ENCODE measurements at places on chromosomes 13 and 19. TPM values are rescaled to one million over a fixed set of nuclear protein-coding genes. Genes with fewer than 3 reads are reported as not detected.

GRCh38 chr19:4570916-4571304 lies 11.4 kb upstream of the SEMA6B start:
- DNase-seq, result no peak

- no peak for DNase-seq
Measured at GRCh38 chr19:40193587-40193849, 2.3 kb downstream of the MAP3K10 start.

GRCh38 chr19:28641395-28641794 lies 571.6 kb downstream of the UQCRFS1 start:
- DNase-seq, result no peak

GRCh38 chr19:46426035-46426505 lies 2.7 kb downstream of the PNMA8C start:
- no peak for DNase-seq

GRCh38 chr19:2306281-2306806 lies 1.6 kb downstream of the LINGO3 start:
- DNase-seq, result no peak

DNA sequence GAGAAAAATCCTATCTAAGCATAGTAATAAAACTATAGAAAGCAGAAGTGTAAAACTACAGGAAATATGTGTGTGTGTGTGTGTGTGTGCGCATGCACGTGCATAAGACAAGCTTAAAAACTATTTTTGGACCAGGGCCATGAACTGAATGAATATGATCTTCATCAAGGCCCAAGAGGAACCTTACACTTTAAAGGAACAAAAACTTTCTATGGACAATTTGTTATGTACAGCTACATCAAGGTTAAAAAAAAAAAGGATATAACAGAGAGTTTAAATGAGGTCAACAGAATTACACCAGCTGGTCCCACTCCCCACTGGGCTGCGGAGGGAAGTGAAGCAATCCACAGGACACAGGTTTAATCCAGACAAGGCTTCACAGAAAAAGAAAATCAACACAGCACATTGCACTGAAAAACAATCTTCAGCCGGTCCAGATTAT lies 151.1 kb downstream of the LHFPL6 start:
- DNase-seq, result peak; percentile 86

- no peak for DNase-seq
Measured at GRCh38 chr13:30105381-30105780, 202.0 kb downstream of the KATNAL1 start.

- DNase-seq, result peak; percentile 46
Measured at GRCh38 chr13:44470638-44471562, 97.3 kb downstream of the SERP2 start.

DNA sequence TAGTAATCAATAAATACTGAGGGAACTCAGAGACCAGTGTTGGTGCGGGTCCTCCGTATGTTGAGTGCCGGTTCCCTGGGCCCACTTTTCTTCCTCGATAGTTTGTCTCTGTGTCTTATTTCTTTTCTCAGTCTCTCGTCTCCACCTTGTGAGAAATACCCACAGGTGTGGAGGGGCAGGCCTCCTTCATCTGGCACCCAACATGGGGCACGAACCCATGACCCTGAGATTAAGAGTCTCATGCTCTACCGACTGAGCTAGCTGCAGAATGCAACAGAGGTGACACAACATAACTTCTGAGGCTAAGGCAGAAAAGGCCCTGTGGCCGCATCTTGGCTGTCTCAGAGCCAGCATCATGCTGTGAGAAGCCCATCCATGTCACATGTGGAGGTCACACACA lies 5.3 kb upstream of the ZNF613 start:
- DNase-seq, result no peak

GRCh38 chr13:91228940-91229339 lies 118.5 kb upstream of the MIR17HG start:
- no peak for DNase-seq

GRCh38 chr19:50551034-50551714 lies 17.1 kb downstream of the LRRC4B start:
- no peak for DNase-seq

DNA sequence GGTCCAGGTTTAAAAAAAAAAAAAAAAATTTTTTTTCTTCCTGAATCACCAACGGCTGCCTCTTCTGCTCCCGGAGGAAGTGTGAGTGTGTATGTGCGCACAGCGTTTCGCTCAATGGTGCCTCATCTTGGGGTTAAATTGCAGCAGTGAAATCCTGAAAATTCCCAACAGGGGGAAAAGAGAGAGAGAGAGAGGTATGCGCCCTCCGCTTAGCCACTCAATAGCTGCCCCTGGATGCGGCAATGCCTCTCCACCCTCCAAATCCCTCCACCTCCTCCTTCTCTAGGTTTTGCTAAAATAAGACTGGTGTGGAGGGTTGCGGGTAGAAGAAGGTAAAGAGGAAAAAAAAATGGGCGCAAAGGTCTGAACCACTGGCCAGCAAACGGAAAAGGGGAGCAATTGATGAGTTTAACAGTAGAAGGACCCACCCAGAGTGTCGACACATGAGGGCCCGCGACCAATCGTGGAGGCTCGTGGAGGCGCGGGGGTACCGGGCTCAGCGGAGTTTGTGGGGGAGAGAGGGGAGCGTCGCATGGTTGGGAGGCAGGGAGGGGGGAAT lies 853 bp upstream of the CACNA1A start:
- no peak for DNase-seq

GRCh38 chr13:38176664-38177063 lies 173.0 kb upstream of the UFM1 start:
- DNase-seq, result no peak

GRCh38 chr13:32151240-32151639 lies 119.7 kb downstream of the FRY start:
- DNase-seq, result no peak

DNA sequence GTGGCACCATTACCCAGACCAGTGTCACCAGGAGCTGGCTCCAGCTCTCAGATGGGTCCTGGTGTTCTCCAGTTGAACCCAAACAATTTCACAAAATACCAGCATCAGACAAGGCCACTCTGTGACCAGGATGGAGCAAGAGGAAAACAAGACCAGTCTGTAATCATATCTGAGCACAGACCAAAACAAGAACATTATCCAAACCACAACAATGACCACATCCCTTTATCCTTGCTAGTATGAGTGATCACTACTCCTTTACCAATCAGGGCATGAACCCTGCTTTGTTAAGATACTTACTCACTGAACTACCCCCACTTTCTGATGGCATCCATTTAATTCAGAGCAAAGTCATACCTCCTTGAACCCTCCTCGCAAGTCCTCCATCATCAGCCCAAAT lies 145.9 kb downstream of the NUFIP1 start:
- no peak for DNase-seq

DNA sequence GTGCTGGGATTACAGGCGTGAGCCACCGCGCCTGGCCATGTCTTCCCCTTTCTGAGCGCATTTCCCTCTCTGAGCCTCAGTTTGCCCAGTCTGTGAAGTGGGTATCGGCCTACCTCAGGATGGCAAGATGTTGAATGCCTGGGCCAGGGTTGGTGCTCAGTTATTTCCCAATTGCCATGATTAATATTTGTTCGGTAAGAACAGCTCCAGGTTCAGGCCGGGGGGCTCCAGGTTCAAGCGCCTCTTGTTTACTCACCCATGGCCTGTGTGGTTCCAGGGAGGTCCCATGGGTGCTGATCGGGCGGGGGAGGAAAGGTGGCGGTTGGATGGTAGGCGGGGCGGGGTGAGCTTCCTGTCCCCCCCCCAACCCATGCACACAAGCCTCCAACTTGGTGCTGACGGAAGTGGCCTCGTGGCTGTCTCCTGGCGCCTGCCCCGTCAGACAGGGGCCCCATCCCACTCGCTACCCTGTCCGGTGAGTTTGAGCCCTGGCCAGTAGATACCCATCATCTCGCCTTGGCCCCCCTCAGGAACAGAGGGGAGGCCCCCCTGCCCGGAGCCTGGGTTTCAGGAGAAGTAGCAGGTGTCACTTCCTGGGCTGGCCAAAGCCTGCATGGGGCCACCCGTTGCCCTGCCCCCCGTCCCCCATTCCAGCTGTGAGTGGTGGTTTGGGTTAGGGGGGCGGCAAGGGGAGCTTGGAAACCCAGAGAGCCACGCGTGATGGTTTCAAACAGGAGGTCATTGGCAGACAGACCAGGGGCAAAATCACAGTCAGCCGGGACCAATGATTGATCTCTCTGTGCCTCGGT lies at the start of gene FCHO1:
TSS of gene FCHO1 (plus strand) at position 375 of the 809 bp plus-strand sequence. CDS start 3,688 bp downstream, outside the sequence.
- no peak for DNase-seq

DNA sequence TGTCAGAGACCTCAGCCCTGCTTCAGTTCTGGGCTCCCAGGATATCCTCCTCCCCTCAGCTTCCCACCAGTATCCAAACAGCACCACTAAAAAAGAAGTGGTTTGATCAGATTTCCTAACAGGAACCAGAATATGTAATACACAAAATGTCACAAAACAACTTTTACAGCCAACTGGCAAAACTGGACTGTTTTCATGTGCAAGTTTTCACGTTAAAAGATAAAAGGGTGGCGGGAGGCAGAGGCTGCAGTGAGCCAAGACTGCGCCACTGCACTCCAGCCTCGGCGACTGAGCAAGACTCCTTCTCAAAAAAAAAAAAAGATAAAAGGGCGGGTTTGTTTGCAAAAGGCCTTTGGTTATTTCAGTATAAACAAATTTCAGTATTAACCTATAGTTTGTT lies 13.1 kb downstream of the PCID2 start:
- no peak for DNase-seq

GRCh38 chr13:85148009-85148408 lies 651.2 kb downstream of the SLITRK6 start:
- peak; percentile 2 for DNase-seq

- DNase-seq, result no peak
Measured at GRCh38 chr19:15195371-15196334, 5.1 kb downstream of the NOTCH3 start.

- DNase-seq, result no peak
Measured at GRCh38 chr19:9972103-9972502, 35.8 kb upstream of the OLFM2 start.

DNA sequence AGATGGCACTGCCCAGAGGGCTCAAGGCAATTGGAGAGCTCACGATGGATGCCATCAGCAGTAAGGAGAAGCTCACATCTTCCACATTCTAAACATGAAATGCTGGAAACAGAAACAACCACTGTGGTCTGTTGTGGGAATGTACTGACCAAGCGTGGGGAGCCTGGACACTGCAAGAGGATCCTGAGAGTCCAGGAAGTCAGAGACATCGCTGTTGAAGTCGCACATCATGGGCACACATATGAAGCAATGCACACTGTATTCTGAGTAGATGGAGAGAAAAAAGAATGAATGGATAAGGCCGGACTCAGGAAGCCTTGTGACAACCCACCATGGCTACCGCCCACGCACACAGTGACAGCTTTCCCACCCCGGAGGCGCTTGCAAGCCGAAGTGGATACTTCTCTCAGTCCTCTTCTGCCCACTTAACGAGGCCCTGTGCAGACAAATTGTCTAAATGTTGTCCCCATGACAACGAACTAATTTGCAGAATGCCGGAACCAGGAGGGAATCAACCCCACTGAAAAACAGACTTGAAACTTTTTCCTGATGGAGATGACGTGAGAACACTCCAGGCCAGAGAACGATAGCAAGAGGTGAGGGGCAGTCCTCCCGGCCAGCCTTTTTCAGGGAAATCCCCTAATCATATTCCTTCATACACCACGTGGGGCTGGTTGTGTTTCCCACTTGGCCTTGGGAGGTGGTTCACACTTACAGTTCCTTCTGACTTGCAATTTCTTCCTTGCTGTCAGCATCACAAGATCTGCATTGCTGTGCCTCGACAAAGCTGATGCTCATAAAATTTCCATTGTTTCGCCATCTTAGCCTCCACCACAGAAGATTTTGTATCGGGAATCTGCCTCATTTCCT lies 109.6 kb upstream of the SERP2 start:
- DNase-seq, result no peak

DNA sequence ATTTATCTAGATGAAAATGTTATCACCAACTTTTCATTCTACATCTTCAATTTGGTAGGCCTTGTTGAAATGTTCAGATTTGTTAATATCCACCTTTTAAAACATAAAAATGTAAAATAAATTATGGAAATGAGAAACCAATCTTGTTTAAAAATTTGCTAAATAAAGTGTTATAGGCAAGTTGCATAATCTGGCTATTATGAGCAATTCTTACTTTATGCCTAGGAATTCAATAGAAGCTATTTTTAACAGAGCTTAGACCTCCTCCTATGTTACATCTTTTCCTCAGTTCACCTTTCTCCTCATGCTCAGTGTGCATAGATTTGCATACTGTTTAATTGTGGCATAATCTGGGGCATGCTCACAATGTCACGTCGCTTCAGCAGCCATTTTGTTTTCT lies 87.9 kb upstream of the POSTN start:
- no peak for DNase-seq

GRCh38 chr13:65860306-65860705 lies 1369.8 kb downstream of the PCDH9 start:
- no peak for DNase-seq

DNA sequence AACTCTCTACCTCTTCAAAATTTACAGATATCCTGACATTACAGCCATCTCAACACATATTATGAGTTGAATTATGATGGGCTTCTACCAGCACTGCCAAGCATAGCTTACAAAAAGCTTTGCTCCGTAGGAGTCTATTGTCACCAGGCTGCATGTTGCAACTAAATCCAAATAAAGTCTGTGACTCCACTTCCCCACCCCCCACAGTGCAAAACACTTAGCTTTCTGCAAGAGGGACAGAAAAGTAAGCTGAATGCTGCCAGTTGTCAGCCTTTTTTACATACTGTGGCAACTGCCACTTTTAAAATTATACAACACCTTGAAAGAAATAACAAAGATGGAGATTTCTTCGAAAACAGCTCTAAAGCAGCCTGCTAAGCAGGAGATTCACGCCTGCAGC lies 189.1 kb downstream of the FGF14 start:
- no peak for DNase-seq

- no peak for DNase-seq
Measured at GRCh38 chr13:109105899-109106298, 476.5 kb downstream of the MYO16 start.

GRCh38 chr13:109422161-109422560 lies 364.2 kb downstream of the IRS2 start:
- DNase-seq, result no peak

DNA sequence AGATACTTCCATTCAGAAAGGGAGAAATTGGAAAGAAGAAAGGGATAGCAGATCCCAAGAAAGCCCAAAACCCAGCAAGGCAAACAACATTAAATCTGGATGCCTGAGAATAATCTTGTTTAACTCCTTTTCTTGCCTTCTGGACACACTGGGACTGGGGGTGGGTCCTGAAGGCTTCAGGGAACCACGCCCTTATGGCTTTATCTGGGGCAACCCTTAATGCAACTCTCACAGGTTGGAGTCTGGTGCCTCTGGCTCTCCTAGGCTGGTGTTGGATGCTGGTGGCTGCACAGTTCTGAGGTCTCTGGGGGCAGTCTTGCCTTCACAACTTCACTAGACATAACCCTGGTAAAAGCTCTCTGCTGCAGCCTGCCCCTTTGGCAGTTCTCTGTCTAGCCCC lies 27.9 kb downstream of the PAN3 start:
- no peak for DNase-seq

CEACAM3 gene
- polyA plus RNA-seq, result not detected

KLF1 gene
- polyA plus RNA-seq, result not detected

ZNF761 gene
- polyA plus RNA-seq, result 6.4 TPM

CPB2 gene
- polyA plus RNA-seq, result not detected

SPIB gene
- not detected for polyA plus RNA-seq

IZUMO1 gene
- 0.18 TPM for polyA plus RNA-seq

ZNF708 gene
- polyA plus RNA-seq, result 1.7 TPM

ELSPBP1 gene
- polyA plus RNA-seq, result not detected

FBL gene
- 407 TPM for polyA plus RNA-seq

EPSTI1 gene
- polyA plus RNA-seq, result 0.77 TPM

MEF2B gene
- polyA plus RNA-seq, result 0.65 TPM

OR7D2 gene
- polyA plus RNA-seq, result not detected

CNN1 gene
- 0.76 TPM for polyA plus RNA-seq
